ENCODE measurements at places on chromosomes 1 and 21.

GRCh38 chr1:67463298-67463955 lies 33.2 kb upstream of the SERBP1 start:
- H3K27me3 ChIP-seq = no peaks in the 10 kb centered on the region
- peak overlapping the region; percentile 38 for H3K27ac ChIP-seq
- no peak overlapping the region for H3K4me3 ChIP-seq

DNA sequence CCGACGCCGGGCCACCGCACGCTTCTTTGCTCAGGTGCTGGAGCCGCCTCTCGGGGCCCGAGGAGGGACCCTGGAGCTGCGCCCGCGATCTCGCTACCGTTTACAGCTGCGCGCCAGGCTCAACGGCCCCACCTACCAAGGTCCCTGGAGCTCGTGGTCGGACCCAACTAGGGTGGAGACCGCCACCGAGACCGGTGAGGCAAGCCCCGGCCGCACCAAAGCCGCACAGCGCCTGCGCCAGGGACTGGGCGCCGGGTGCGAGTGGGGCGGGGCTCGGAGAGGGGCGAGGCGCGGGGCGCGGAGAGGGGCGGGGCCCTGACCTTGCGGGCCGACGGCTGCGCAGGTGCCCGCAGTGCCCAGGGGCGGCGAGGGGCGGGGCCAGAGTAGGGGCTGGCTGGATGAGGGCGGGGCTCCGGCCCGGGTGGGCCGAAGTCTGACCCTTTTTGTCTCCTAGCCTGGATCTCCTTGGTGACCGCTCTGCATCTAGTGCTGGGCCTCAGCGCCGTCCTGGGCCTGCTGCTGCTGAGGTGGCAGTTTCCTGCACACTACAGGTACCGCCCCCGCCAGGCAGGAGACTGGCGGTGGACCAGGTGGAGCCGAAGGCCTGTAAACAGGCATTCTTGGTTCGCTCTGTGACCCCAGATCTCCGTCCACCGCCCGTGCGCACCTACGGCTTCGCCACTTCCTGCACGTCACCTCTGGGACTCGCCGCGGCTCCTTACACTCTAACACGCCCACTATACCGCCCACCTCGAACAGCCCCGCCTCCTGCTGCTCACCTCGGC lies 9.8 kb upstream of the CDC20 start:
- H3K36me3 ChIP-seq = no peaks in the 10 kb centered on the region
- H3K27me3 ChIP-seq = no peaks in the 10 kb centered on the region
- H3K4me3 ChIP-seq = peak overlapping the region; percentile 67
- peak overlapping the region; percentile 87 for H3K27ac ChIP-seq
- peak; percentile 92 for DNase-seq

- no peak overlapping the region for H3K4me3 ChIP-seq
- no peaks in the 10 kb centered on the region for H3K27me3 ChIP-seq
- no peak overlapping the region for H3K27ac ChIP-seq
- H3K4me1 ChIP-seq = no peaks in the 10 kb centered on the region
Measured at GRCh38 chr1:199766218-199766792, 261.2 kb upstream of the NR5A2 start.

GRCh38 chr1:232805269-232806185 lies at the start of gene MAP10:
MAP10 (plus strand) TSS chr1:232805416; CDS start chr1:232805450, 34 bp downstream.
- no peaks in the 10 kb centered on the region for H3K27me3 ChIP-seq
- DNase-seq = peak; percentile 72
- peak within 1 kb of the TSS; percentile 71 for H3K4me3 ChIP-seq
- peak within 1 kb of the TSS; percentile 39 for H3K27ac ChIP-seq
- H3K36me3 ChIP-seq = no peaks in the 10 kb centered on the region

GRCh38 chr21:43308101-43308814 lies 118.7 kb downstream of the SIK1 start:
- no peaks in the 10 kb centered on the region for H3K36me3 ChIP-seq
- DNase-seq = no peak
- no peaks in the 10 kb centered on the region for H3K27me3 ChIP-seq
- no peaks in the 10 kb centered on the region for H3K4me1 ChIP-seq

DNA sequence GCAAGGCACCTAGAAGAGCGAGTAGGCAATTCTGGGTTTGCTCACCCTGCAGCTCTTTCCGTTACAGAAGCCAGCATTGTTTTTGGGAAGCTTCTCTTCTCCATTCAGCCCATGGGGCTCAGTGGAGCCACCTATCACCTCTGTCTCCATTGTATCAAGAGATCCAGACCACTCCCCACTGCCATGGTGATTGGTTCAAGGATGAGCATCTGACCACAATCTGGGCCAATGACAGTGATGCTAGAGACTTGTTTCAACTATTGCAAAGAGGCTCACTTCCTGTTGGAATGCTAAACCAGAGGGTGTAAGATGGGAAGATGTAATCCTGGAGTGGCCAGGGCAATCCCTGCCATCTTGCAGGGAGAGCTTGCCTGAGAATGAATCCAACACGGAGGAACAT lies 6.6 kb downstream of the SPATA21 start:
- H3K27me3 ChIP-seq = no peaks in the 10 kb centered on the region
- no peak overlapping the region for H3K4me3 ChIP-seq
- H3K36me3 ChIP-seq = no peaks in the 10 kb centered on the region
- no peak for DNase-seq
- no peaks in the 10 kb centered on the region for H3K4me1 ChIP-seq

- H3K36me3 ChIP-seq = no peaks in the 10 kb centered on the region
- H3K4me1 ChIP-seq = no peaks in the 10 kb centered on the region
- DNase-seq = no peak
- H3K27ac ChIP-seq = no peak overlapping the region
- no peak overlapping the region for H3K4me3 ChIP-seq
Measured at GRCh38 chr1:30420519-30421050, 302.8 kb downstream of the MATN1 start.

GRCh38 chr1:1920608-1921458 lies 1.8 kb upstream of the TMEM52 start:
- H3K4me3 ChIP-seq = no peak overlapping the region
- DNase-seq = no peak
- H3K4me1 ChIP-seq = peaks cover 7% of the 10 kb centered on the region
- H3K36me3 ChIP-seq = no peaks in the 10 kb centered on the region
- no peak overlapping the region for H3K27ac ChIP-seq

GRCh38 chr1:206734499-206735142 lies 36.0 kb upstream of the IL19 start:
- peaks cover 40% of the 10 kb centered on the region for H3K36me3 ChIP-seq
- H3K27ac ChIP-seq = no peak overlapping the region
- DNase-seq = no peak
- H3K4me3 ChIP-seq = no peak overlapping the region
- H3K27me3 ChIP-seq = no peaks in the 10 kb centered on the region

- H3K36me3 ChIP-seq = no peaks in the 10 kb centered on the region
- DNase-seq = no peak
- H3K27ac ChIP-seq = peak overlapping the region; percentile 92
- H3K27me3 ChIP-seq = no peaks in the 10 kb centered on the region
Measured at GRCh38 chr21:43717967-43718871, 710 bp upstream of the PDXK start.

DNA sequence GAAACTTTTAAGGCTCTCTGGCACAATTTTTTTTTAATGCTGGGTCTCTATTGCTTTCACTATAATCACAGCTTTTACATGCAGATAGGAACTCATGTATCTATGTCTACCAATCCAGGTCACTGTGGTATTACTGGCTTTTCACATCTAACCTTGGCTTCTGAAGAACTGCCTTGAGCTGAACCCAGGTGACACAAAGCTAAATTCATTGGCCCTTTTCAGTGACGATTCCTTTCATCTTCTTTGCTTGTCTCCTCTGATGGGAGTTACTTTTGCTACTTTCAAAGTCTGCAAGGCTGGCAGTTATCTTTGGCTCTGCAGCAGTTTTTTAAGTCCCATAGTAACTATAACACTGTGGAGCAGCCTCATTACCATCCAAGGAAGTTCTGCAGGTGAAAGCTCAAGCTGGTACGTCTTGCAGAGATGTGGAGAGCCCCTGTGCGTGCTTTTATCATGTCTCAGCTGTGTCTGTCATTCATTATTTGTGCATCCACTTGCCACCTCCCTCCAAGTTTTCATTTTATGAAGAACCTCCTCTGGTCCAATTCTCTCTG lies 364.3 kb downstream of the VAV3 start:
- no peak overlapping the region for H3K4me3 ChIP-seq
- H3K4me1 ChIP-seq = no peaks in the 10 kb centered on the region
- no peak for DNase-seq
- no peaks in the 10 kb centered on the region for H3K27me3 ChIP-seq
- H3K27ac ChIP-seq = no peak overlapping the region

DNA sequence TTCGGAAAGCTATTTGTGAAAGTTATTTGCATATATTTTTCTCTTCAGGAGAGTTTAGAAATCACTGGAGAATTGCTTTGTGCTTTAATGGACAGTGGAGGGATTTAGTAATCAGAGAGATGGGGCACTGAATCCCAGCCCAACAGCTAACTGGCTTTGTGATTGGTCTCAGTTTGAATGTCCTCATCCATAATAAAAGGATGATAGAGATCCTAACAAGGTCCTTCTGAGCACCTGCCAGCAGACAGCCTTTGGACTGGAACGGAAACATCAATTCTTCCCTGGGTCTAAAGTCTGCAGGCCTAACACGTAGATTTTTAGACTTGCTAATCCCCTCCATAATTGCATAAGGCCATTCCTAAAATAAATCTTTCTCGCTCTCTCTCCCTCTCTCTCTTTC lies 112.0 kb upstream of the ADAMTS5 start:
- no peaks in the 10 kb centered on the region for H3K36me3 ChIP-seq
- no peak for DNase-seq
- no peaks in the 10 kb centered on the region for H3K4me1 ChIP-seq

DNA sequence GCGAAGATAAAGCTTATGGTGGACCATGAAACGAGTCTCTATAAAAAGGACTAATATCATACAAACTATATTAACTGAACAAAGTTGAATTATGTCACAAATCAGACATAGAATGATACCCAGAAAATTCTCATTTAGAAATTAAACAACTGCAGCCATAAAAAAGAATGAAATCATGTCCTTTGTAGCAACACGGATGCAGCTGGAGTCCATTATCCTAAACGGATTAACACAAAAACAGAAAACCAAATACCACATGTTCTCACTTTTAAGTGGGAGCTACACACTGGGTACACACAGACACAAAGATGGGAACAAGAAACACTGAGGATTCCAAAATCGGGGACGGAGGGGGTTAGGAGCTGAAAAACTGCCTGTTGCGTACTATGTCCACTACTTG lies 11.5 kb downstream of the COP1 start:
- H3K4me1 ChIP-seq = no peaks in the 10 kb centered on the region
- H3K4me3 ChIP-seq = no peak overlapping the region
- H3K27me3 ChIP-seq = no peaks in the 10 kb centered on the region
- no peak overlapping the region for H3K27ac ChIP-seq

DNA sequence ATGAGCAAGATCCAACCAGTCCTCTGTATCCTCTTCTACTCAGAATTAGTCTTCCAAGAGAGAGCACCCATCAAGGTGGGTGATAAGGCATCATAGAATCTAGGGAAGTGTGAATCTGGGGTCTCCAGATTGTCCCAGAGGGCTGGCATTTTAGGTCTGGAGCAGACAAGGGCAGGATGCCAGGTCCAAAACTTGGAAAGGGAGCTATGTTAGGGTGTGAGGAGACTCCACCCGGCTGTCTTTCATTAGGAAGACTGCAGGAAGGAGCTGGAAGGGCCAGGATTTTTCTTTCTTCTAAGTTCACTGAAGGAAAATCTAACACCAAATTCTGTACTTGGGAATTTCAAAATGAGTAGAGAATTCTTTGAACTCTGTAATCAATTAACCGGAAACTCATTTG lies 86.1 kb upstream of the BMP8A start:
- H3K27ac ChIP-seq = peak overlapping the region; percentile 97
- no peak for DNase-seq
- peaks cover 5% of the 10 kb centered on the region for H3K4me1 ChIP-seq
- no peaks in the 10 kb centered on the region for H3K36me3 ChIP-seq
- no peak overlapping the region for H3K4me3 ChIP-seq

DNA sequence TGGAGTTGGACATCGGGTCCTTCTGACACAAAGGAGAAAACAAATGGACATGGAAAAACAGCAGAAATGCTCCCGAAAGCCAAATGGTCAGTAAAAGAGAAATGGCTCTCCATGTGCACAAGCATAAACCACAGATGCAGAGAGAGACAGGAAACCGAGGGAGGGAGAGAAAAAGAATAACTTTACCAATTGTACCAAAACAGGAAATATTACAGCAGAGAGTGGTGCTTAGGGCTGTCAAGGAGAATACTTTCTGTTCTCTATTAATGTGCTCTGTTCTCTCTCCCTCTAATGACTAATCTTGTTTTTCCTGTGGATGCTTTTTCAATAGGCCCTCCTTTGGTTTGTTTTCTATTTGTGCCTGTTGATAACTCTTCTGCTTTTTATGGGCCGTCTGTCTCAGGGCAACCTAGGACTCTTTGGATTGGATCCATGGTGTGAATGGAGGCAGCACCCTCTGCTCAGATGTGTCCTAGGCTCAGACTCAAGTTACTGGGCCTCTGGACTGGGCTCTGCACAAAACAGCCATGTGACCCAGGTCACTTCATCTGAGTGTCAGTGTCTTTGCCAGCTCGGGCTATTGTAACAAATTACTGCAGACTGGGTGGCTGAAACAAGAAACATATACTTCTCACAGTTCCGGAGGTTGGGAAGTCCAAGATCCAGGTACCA lies 663.0 kb downstream of the NPHP4 start:
- H3K4me1 ChIP-seq = no peaks in the 10 kb centered on the region
- no peak overlapping the region for H3K4me3 ChIP-seq
- no peaks in the 10 kb centered on the region for H3K27me3 ChIP-seq
- no peak for DNase-seq
- H3K36me3 ChIP-seq = no peaks in the 10 kb centered on the region

GRCh38 chr1:169367096-169367685 lies 406 bp downstream of the NME7 start:
- DNase-seq = no peak
- H3K4me3 ChIP-seq = peak overlapping the region; percentile 90
- peak overlapping the region; percentile 64 for H3K27ac ChIP-seq
- H3K27me3 ChIP-seq = no peaks in the 10 kb centered on the region
- peaks cover 13% of the 10 kb centered on the region for H3K36me3 ChIP-seq

DNA sequence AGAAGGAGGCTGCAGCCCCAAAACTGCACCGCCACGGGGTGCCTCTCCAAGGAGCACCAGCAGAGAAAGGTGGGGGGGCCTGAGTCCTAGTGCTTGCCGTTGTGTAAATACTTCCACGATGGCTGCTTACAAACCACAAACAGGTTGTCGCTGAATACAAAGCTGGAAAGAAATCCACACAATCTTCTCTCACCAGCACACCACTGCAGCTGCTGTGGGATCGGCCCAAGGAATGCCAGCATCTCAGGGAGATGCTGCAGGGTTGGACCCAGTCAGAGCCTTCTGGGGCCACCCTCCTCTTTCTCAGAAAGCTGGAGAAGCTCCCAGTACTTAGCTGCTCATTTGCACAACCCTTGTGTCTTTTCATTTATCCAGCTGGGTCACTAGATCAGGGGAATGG lies 3.0 kb upstream of the S100A14 start:
- H3K36me3 ChIP-seq = peaks cover 13% of the 10 kb centered on the region
- H3K4me1 ChIP-seq = no peaks in the 10 kb centered on the region
- no peak for DNase-seq
- no peak overlapping the region for H3K27ac ChIP-seq
- H3K27me3 ChIP-seq = no peaks in the 10 kb centered on the region
- H3K4me3 ChIP-seq = no peak overlapping the region

DNA sequence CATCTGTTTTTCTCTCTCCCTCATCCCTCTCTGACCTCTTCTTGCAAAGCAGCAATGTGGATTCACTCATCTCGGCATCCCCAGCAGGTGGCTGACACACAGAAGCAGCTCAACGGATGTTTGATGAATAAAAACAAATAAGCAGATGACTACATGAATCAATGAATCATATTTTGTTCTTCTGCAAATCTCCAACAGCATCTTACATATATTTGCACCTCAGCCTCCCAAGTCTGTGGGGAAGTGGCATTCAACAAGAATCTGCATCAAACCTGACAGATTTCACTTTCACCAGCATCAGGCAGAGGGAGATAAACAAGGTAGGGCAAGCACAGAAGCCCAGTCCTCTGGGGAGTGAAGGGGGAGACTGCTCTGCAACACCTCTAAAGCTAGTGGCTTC lies 34.0 kb downstream of the CAPN8 start:
- H3K4me3 ChIP-seq = no peak overlapping the region
- DNase-seq = no peak
- no peaks in the 10 kb centered on the region for H3K4me1 ChIP-seq
- H3K27ac ChIP-seq = no peak overlapping the region
